Activated naive CD4-positive, alpha-beta T cell treated with anti-CD3 and anti-CD28 coated beads, Interleukin-2, amount 50 U/mL, for 72 hours (primary cell): ENCODE measurements at places on chromosomes 4 and X. TPM values are rescaled to one million over a fixed set of nuclear protein-coding genes. Genes with fewer than 3 reads are reported as not detected.

DNA sequence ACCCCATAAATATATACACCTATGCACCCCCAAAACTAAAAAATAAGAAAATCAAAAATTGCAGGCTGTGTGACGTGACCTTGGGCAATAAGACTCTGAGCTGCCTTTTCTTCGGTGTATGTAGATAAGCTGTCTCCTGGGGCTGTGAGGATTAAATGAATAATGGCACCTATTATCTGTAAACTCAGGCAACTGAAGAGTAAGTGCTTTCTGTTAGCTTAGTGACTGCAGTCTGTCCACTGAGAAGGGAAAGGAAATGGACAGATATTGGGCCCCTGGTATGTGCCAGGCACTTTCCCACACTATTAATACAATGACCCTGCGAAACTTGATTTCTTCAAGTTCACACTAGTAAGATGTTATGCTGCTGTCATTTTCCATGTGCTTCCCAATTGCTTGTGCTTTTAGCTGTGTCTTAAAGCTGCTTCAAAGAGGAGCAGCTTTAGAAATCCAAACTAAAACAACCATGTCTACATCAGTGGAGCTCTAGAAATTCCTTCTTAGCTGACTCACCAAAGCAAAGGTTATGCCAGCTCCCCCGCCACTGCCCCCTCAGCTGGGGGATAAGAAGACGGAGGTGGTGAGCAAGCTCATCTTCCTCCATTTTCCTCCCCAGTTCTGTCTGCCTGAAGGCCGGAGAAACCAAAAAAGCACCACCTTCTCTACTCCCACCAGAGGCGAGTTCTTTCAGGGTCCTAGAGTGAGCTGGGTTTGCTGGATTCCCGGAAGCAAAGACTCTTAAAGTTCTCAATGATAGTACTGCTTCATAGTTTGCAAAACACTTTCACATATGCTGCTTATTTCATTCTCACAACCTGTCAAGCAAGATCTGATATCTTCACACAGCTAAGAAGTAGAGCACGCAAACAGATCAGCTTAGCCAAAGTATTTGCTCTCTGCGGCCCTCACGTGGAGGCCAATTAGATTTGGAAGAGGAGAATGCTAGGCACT lies 8.8 kb upstream of the DGAT2L6 start:
- no peak for DNase-seq

GRCh38 chrX:139738581-139738980 lies 30.6 kb upstream of the MCF2 start:
- no peak for DNase-seq

- no peak for DNase-seq
Observed at GRCh38 chrX:69431420-69431819, 72.7 kb upstream of the NALF2 start.

DNA sequence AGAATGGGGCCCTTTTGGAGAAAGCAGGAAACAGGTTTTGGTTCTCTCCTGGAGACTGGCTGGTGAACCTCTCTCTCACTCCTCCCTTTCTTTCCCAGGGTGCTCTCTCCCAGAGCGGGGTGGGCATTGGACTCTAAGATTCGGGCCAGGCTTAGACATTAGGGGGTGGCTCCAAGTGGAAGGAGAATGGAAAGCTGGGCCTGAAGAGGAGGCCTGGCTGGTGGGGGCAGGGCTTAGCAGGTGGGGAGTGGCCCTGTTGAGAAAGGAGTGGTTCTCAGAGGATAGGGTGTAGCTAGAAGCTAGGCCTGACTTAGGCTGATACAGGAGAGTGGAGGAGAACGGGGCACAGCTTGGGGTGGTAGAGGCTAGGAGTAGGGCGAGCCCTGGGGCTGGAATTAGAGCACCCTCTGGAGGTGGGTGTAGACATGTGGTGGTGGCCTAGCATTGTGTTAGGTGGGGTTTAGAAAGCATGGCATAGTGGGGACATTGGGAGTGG lies 5.7 kb downstream of the PLP2 start:
- no peak for DNase-seq

Gene PLXNA3
- total RNA-seq: 40.4 TPM
